Activated CD8-positive, alpha-beta memory T cell treated with anti-CD3 and anti-CD28 coated beads for 24 hours (primary cell): ENCODE measurements at places on chromosomes 7 and 10.
A peak's percentile ranks its signal among the peaks of the same experiment; 100 is the strongest.

DNA sequence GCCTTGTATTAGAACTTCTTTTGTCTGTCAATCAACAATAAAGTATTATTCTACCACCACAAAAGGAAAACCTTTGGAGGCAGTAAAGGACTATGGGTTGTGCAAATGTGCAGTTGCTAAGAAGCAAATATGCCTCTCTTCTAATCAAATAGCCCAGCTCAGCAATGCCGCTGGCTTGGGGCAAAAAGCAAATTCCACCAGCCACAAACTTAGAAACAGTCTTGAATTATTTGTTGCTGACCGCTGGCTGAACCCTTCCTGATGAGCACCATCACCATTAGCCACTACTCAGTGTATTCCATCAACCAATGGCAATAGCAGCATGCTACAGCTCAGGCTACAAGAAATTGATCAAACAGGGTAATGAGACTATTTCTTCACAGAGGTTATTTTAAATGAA, 51.0 kb downstream of the SKAP2 start:
- DNase-seq: no peak

GRCh38 chr10:51344371-51344770, 270.1 kb downstream of the PRKG1 start:
- no peak for DNase-seq

GRCh38 chr10:107614939-107615685, 450.6 kb upstream of the SORCS1 start:
- DNase-seq: no peak

- DNase-seq: peak; percentile 24
Measured at GRCh38 chr7:135275971-135276580, 42.4 kb downstream of the STRA8 start.

DNA sequence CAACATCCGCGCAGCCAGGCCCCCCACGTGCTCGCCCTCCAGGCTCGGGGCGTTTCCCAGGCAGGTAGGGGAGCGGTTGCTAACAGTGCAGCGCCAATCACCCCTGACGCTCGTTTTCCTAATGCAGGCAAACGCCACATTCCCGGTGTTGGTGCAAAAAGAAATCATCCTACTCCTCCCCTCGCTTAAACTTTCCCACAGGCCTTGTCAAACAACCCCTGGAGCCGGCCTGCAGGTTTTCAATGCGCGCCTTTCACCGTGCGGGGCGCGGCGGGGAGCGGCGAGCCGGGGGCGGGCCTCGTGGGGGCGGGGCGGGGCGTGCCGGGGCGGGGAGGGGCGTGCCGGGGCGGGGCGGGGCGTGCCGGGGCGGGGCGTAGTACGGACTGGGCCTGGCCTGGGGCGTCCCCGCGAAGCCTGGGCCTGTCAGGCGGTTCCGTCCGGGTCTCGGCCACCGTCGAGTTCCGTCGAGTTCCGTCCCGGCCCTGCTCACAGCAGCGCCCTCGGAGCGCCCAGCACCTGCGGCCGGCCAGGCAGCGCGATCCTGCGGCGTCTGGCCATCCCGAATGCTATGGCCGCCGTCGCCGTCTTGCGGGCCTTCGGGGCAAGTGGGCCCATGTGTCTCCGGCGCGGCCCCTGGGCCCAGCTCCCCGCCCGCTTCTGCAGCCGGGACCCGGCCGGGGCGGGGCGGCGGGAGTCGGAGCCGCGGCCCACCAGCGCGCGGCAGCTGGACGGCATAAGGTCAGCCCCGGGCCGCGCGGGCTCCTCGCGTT, at the start of gene ECHDC3:
Gene ECHDC3, plus strand, starts transcription at position 374 of the 770 bp plus-strand sequence. Its CDS starts 195 bp downstream, at position 569.
- peak; percentile 83 for DNase-seq
